ENCODE measurements at places on chromosomes 4 and X. TPM values are rescaled to one million over a fixed set of nuclear protein-coding genes. Genes with fewer than 3 reads are reported as not detected.

DNA sequence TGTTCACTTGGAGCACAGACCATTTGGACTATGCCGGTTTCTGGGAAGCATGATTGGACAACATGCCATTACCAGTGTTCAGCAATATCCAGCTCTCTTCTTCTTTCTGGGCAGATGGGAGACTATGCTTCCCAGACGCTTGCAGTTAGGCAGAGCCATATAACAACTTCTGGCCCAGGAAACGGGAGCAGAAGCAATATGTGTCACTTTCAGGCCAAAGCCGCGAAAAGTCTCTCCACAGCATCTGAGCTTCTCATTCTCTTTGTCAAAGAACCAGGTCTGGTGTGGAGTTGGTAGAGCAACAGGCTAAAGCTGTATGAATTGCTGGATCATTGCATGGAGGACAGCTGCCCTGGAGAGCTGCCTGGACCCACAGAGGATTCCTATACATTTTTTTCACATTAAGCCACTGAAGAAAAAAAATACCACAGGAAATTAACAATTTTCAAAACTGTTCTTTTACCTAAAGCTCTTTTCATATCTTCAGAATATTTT is 131.4 kb upstream of the FRG1 start:
- DNase-seq = no peak

GRCh38 chrX:149916745-149917392 is 12.5 kb upstream of the HSFX4 start:
- no peak for DNase-seq

GRCh38 chrX:105297041-105297440 is 76.5 kb upstream of the TEX13A start:
- no peak for DNase-seq

The CT45A3 gene
- total RNA-seq = not detected

The SPARCL1 gene
- not detected for total RNA-seq

GRCh38 chr4:168550064-168550766 is 53.4 kb downstream of the PALLD start:
- no peak for DNase-seq

The USP38 gene
- 25.9 TPM for total RNA-seq

DNA sequence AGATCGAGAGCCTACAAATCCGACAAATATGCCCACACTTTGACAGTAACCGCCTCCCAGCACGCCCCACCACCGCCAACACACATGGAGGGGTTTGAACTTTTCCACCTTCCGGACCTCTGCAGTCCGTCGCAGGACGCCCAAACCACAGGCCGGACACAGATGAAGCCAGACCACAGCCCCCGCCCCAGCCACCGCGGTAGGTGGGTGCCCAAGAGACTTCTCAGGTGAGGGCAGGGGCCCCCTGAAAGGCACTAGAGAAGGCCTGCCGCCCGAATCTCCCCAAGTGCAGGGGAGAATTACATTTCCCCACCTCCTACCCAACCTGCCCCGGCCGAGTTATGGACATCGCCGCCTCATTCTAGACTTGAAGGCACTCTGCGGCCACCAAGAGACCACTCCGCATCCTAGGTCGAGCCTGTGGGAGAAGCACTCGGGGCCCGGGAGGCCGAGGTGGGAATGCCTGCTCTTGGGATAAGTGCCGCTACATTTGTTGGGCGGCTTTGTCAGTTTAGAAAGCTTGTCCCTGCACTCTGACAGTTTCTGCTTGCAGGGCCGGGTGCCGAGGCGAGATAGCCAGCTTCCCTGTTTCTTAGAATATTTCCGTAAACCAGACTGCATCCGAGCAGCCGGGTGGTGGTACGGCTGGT is 21.5 kb downstream of the HAND2 start:
- no peak for DNase-seq

DNA sequence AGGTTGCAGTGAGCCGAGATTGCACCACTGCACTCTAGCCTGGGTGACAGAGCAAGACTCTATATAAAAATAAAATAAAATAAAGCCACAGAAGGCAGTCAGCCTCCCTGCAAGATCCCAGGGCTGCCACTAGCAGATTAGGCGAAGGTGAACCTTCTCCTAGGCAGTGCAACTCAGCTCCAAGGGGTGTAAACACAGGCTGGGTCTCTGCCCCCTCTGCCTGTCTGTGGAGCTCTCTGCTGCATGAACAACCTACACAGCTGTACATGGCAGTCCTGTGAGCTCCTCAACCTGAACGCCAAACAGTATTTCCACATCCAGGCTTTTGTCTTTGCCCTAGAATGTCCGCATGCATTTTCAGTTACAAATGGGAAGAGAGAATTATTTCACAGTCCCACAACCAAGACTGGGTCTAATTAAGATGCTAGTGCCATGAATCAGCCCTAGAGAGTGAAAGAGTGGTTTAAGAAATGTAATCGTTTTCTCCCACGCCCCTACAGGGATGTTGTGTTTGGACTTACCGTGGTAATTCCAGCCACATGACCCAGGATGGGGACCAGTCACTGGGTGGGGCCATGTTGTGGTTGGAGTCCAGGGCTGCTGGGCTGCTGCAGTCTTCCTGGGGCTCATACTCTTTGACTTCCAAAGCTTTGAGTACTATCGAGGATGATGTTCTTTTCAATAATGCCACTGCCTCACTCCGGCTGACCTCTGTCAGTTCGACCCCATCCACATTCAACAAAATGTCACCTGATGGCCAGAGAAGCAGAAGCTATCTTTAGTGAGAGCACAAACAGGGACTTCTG is 99.0 kb downstream of the FIP1L1 start:
- DNase-seq = no peak

DNA sequence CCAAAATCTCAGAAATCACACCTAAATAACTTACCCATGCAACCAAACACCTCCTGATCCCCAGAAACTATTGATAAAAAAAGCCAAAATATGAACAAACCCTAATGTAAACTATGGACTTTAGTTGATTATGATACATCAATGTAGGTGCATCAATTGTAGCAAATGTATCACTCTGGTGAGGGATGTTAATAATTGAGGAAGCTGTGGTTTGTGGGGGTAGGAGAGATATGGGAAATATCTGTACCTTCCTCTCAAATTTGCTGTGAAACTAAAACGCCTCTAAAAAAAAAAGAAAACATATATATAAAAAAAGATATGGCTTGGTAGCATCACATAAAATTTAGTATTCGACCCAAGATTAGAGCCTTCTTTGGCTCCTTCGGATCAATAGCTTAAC is 144.3 kb upstream of the CPEB2 start:
- no peak for DNase-seq

DNA sequence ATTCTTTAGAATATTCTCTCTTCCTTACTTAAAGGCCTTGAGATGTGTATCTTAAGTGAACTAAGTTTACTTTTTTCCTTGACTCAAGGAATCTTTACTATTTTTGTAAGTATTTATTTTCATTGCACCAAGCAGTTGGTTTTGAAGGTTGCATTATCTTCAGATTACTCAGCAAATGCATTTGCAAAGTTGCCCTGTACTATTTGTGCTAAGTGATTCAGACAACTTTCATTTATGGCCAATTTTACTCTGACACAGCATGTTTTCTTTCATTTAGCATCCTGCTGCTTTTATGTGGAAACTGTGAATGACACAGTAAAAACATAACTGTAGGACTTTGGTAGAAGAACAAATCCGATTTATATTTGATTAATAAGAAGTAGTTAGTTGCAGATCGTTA is 191.0 kb downstream of the CCSER1 start:
- no peak for DNase-seq

DNA sequence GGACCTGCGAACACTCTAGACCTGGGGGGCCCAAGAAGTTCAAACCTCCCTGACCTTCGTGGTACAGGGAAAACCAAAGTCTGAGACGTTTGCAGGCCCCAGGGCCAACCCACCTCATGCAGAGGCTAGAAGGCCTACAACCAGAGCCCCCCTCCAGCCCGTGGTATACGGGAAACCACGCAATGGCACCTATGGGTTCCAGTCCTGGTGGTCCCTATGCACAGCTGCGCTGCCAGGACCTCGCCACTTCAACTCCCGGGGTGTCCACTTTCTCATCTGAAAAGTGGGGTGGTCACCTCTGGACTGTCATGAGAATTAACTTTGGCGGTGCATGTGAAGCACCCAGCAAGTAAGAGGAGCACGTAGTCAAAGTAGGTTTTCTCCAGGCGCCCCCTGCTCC is 8.4 kb upstream of the MSX1 start:
- no peak for DNase-seq

DNA sequence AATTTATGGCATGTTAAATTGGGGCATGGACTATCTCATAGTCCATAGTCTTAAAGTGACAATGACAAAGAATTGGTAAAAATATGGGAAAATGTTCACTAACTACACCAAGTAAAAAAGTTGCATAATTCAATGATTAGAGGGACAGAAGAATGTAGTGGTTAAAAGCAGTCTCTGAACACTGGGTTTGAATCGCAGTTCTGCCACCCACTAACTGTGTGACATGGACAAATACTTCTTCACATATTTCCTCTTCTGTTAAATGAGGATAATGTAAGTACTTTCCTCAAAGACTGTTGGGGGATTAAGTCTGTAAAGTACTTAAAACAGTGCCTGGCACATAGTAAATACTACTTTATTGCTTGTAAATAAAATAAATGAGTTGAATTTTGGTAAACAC is 15.3 kb downstream of the COQ2 start:
- DNase-seq = no peak

The GJB1 gene
- not detected for total RNA-seq

GRCh38 chr4:140251571-140251970 is 97.6 kb upstream of the MAML3 start:
- no peak for DNase-seq

The S100G gene
- not detected for total RNA-seq

The RAB39B gene
- total RNA-seq = 13.6 TPM

The GYG2 gene
- total RNA-seq = not detected

- DNase-seq = no peak
Measured at GRCh38 chr4:109075621-109076020, 226.8 kb downstream of the COL25A1 start.

The YIPF7 gene
- not detected for total RNA-seq

GRCh38 chr4:129111919-129112318 is 16.0 kb downstream of the C4orf33 start:
- no peak for DNase-seq

DNA sequence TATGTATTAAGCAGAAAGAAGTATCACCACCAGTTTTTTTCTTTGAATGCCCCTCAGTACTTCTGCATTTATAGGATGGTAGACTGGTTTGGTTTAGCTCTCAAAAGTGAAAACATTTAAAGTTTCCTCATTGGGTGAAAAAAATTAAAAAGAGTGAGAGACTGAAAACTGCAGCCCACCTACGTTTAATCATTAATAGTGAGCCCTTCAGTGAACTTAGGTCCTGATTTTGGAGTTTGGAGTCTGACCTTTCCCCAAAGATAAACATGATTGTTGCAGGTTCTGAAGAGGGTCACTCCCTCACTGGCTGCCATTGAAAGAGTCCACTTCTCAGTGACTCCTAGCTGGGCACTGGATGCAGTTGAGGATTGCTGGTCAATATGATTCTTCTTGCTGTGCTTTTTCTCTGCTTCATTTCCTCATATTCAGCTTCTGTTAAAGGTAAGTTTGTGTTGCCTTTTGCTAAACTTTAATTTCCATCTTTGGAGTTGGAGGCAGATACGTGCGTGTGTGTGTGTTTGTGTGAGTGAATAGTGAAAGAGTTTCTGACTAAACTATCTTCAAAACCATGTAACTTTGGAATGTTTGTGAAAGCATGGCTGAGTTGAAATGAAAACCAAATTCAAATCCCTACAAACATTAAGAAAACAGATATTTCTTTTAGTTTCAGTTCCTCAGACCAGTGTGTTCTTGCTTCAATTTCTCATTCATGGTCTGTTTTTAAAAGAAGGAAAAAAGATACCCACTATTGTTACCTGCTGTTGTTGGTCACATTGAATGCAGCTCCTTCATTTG is at the start of gene MTTP:
TSS of gene MTTP (plus strand) at position 295 of the 795 bp plus-strand sequence. CDS start at position 381, 86 bp downstream.
- no peak for DNase-seq

The HELT gene
- total RNA-seq = not detected

- peak; percentile 45 for DNase-seq
Measured at GRCh38 chr4:111283066-111283677, 660.3 kb upstream of the PITX2 start.

The NOX1 gene
- not detected for total RNA-seq

The SH2D1A gene
- 58.3 TPM for total RNA-seq

- DNase-seq = no peak
Measured at GRCh38 chr4:56426273-56426672, 9.1 kb downstream of the PPAT start.

DNA sequence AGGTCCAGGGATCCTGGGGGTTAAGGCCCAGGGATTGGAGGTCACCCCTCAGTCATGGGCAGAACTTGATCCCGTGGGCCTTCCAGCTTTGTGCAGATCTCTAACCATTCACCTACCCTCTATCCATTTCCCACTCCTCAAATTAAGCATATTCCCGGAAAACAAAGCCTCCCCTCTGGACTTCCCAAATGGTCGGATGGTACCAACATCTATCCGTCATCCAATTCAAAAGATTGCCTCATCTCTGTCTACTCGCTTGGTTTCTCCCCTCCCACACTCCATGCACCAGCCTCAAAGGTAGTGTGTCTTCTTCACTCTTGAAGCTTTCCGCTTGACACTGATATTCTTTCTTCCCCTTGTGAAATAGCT is 473 bp upstream of the BCLAF3 start:
- DNase-seq = no peak

DNA sequence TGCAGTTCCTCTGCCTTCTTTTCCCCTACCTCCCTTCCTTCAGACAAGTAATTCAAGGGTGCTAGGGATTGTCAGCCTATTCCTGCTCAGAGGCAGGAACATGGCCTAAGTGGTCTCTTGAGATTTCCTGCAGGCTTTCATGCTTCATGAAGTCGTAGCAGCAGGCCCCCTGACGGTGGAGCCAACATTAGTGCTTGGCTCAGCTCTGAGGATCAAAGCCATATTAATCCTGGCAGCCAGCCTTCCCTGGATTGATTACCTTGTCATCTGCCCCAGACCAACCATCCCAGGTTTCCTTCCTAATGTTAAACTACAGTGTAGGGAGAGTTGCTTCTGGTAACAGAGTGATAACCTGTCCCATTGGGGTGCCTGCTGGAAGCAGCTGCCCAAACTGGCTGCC is 84.1 kb downstream of the SLC16A2 start:
- DNase-seq = no peak

DNA sequence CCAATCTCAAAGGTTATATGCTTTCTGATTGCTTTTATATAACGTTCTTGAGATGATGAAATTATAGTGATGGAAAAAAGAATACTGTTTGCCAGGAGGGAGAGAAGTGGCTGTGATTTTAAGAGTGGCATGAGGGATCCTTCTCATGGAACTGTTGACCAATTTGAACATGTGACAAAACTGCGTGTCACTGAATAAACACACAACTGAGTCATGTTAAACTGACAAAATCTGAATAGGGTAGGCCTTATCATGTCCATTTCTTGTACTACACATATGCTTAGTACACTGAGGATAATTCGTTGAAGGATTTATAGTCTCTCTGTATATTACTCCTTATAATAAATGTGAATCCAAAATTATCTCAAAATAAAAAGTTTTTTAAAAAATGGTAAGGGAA is 22.2 kb upstream of the HSPA4L start:
- DNase-seq = no peak

The CXXC4 gene
- not detected for total RNA-seq

GRCh38 chr4:85953651-85954018 is 406.2 kb downstream of the MAPK10 start:
- DNase-seq = no peak

- DNase-seq = no peak
Measured at GRCh38 chr4:41134581-41134980, 79.8 kb downstream of the APBB2 start.

Measured in activated CD4-positive, alpha-beta memory T cell treated with anti-CD3 and anti-CD28 coated beads, Interleukin-2, amount 10 ng/mL, durations not matched to agents 7 days and 5 days (primary cell).